ENCODE measurements at places on chromosomes 11 and 22.

- DNase-seq: no peak
Measured at GRCh38 chr11:46254133-46254491, 23.4 kb upstream of the CREB3L1 start.

GRCh38 chr11:86418513-86418912, 43.8 kb downstream of the CCDC81 start:
- DNase-seq: no peak

DNA sequence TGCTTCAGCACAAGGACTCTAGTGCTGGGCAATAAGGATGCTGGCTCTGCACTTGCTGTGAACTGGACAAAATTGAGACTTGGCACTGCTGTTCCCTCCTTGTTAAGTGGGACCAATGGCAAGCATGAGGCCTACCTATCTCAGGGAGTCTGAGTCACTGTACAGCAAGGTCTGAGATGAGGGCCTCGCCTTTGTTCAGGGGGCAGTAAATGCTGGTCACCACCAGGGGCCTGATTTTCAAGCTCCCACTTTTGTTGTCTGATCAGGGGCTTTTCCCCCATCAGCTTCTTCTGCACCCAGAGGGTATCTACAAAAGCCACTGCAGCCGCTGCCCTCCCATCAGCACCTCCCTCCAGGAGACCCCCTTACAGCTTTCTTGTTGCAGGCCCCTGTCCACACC, 22.8 kb downstream of the DHCR7 start:
- DNase-seq: no peak

- no peak for DNase-seq
Measured at GRCh38 chr22:29524442-29525191, 28.9 kb downstream of the THOC5 start.

GRCh38 chr22:48757581-48757980, 1070.1 kb downstream of the BRD1 start:
- no peak for DNase-seq

All from stimulated activated CD4-positive, alpha-beta T cell treated with anti-CD3 and anti-CD28 coated beads, Interleukin-1b, Interleukin-23, amount 100 ng/mL, for 24 hours (primary cell).